ENCODE measurements at places on chromosomes 12 and 14.

GRCh38 chr14:29627137-29627536 is 300.5 kb downstream of the PRKD1 start:
- no peak for DNase-seq

DNA sequence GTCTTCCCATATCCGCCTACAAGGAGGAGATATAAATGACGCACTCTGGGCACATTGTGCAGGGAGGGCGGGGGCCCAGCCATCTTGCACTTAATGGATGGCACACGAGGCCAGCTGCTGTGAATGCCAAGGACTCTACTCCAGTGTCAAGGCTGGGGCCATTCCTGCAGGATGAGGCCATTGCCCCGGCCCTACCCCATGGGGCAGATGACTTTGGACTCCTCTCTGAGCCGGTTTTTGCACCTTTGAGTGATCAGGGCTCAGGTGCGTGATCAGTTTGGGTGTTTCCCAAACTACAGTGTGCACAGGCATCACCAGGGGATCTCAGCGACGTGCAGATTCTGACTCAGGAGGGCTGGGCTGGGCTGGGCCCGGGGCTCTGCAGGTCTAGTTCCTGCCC is 16.1 kb downstream of the MMAB start:
- no peak for DNase-seq

DNA sequence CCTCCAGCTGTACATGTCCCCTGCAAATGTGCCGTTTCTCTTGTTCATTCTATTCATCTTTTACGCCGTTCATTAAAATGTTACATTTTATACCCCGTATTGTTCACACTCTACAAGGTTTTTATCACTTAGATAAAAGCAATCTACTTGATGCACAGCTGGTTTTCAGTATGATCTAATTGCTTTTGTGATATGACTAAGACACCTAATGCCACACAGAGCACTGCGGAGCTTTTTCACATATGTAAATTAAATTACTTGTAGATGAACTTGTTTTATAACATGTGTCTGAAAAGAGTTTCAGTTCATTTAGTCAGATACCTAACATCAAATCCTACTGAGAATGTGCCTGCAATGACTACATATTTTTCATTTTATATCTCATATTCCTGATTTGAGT is 40.9 kb upstream of the RERGL start:
- no peak for DNase-seq

DNA sequence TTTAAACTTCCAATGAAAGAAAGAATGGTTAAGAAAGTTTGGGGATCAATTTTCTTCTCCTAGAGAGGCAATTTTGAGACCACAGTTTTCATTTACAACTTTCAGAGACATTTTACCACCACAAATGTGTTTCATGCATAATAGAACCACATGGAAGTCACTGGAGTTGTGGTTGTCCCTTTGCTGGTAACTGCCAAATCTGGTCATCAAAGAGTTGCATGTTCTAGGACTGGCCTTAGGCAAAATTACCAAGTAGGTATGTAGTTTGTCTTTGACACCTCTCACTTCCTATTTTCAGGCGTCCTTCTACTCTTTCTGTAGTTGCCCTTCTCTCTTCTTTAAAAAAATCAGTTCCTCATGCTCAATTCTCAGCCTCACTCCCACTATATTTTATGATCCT is 54.3 kb upstream of the TMX1 start:
- no peak for DNase-seq

All from activated CD8-positive, alpha-beta memory T cell treated with anti-CD3 and anti-CD28 coated beads for 4 hours (primary cell).